NCI-H460 (cell line): ENCODE measurements at places on chromosomes 3 and 15. TPM values are rescaled to one million over a fixed set of nuclear protein-coding genes. Genes with fewer than 3 reads are reported as not detected.

Gene ZBTB20
- 4.8 and 5.3 TPM in 2 replicates for total RNA-seq

Gene CSPG4
- 0.10 and 0.20 TPM in 2 replicates for total RNA-seq

Gene CLEC3B
- total RNA-seq: 0.12 TPM in 1 of 2 replicates, not detected in the other

Gene SCN11A
- not detected in 2 replicates for total RNA-seq

Gene PLXND1
- total RNA-seq: 10.4 and 13.7 TPM in 2 replicates

Gene DNAJA4
- total RNA-seq: 0.12 TPM in 1 of 2 replicates, not detected in the other

Gene HIGD2B
- total RNA-seq: not detected in 2 replicates

Gene CORO2B
- not detected in 2 replicates for total RNA-seq

Gene MUC20
- 0.15 and 0.23 TPM in 2 replicates for total RNA-seq

Gene CLDND1
- total RNA-seq: 80.0 and 104 TPM in 2 replicates

Gene MESP1
- total RNA-seq: 3.1 TPM in 2 replicates

Gene CCDC191
- 1.7 and 2.2 TPM in 2 replicates for total RNA-seq

Gene CPLX3
- total RNA-seq: 0.07 TPM in 1 of 2 replicates, not detected in the other

Gene PML
- total RNA-seq: 9.6 and 10.1 TPM in 2 replicates

Gene AMOTL2
- 38.6 and 42.3 TPM in 2 replicates for total RNA-seq

Gene PAQR9
- 0.29 and 0.47 TPM in 2 replicates for total RNA-seq

Gene ZPLD1
- total RNA-seq: not detected in 2 replicates

Gene MFAP1
- total RNA-seq: 25.8 and 28.6 TPM in 2 replicates

Gene ADAMTS17
- 0.03 and 0.15 TPM in 2 replicates for total RNA-seq

Gene ST3GAL6
- 1.3 TPM in 1 of 2 replicates, not detected in the other for total RNA-seq

Gene PEX5L
- 0.02 TPM in 1 of 2 replicates, not detected in the other for total RNA-seq

Gene SLC9A9
- total RNA-seq: 1.1 and 2.5 TPM in 2 replicates

Gene LMOD3
- total RNA-seq: 0.84 and 1.1 TPM in 2 replicates

Gene PP2D1
- total RNA-seq: not detected in 2 replicates

Gene TMCO5A
- total RNA-seq: not detected in 2 replicates

Gene BMF
- total RNA-seq: 0.32 TPM in 1 of 2 replicates, not detected in the other

Gene POLQ
- total RNA-seq: 4.0 and 5.8 TPM in 2 replicates

Gene GOLGA8M
- not detected in 2 replicates for total RNA-seq

Gene SLITRK3
- not detected in 2 replicates for total RNA-seq

Gene CD200R1
- 0.09 TPM in 1 of 2 replicates, not detected in the other for total RNA-seq

Gene TMEM158
- total RNA-seq: 22.1 and 27.1 TPM in 2 replicates

Gene IL17RB
- total RNA-seq: 0.25 and 0.61 TPM in 2 replicates

Gene SLC27A2
- total RNA-seq: 18.7 and 20.0 TPM in 2 replicates

Gene LMCD1
- total RNA-seq: 3.3 and 5.7 TPM in 2 replicates

Gene GOLGA8R
- 0.81 and 1.2 TPM in 2 replicates for total RNA-seq

Gene NR1I2
- 0.12 TPM in 1 of 2 replicates, not detected in the other for total RNA-seq

Gene PRTG
- total RNA-seq: 13.4 and 14.3 TPM in 2 replicates

Gene ZIC4
- total RNA-seq: not detected in 2 replicates

Gene OXTR
- total RNA-seq: 0.23 and 0.50 TPM in 2 replicates

Gene ZDHHC23
- total RNA-seq: 1.4 TPM in 2 replicates

Gene STX19
- total RNA-seq: not detected in 2 replicates

Gene SLC51B
- 0.75 and 1.1 TPM in 2 replicates for total RNA-seq

Gene DNAH1
- 3.3 and 3.9 TPM in 2 replicates for total RNA-seq

Gene NDN
- 1.0 and 2.1 TPM in 2 replicates for total RNA-seq

Gene LDHAL6B
- not detected in 2 replicates for total RNA-seq

Gene LEKR1
- 0.35 and 0.45 TPM in 2 replicates for total RNA-seq

Gene AGBL1
- total RNA-seq: 0.02 TPM in 1 of 2 replicates, not detected in the other

Gene MYL3
- total RNA-seq: not detected in 2 replicates

Gene SLC28A2
- total RNA-seq: not detected in 2 replicates

Gene NEK4
- 24.2 and 26.7 TPM in 2 replicates for total RNA-seq

Gene ISG20
- 253 and 263 TPM in 2 replicates for total RNA-seq

Gene NR2C2
- 19.2 and 22.6 TPM in 2 replicates for total RNA-seq

Gene ZNF80
- total RNA-seq: not detected in 2 replicates

Gene MUC4
- total RNA-seq: not detected in 2 replicates

Gene LRRC2
- total RNA-seq: not detected in 2 replicates
